ENCODE measurements at places on chromosomes 16 and 17.

DNA sequence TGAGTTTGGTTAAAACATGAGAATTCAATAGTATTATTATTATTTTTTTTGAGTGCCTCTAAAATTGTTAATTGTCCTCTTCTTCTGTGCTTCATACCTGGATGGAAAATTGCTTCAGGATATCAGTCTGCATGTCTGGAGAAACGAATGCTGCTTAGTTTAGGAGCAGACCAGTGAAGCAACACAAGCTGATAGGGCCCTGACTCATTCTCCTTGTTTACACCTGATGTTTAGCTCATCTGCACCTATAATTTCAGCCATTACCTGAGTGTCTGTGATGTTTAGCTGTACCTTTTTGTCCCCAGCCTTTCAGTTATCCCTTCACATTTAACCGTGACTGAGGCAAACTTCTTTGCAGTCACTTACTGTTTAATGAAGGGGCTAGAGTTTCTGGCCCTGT is 14.8 kb downstream of the SNTB2 start:
- peak; percentile 24 for DNase-seq

DNA sequence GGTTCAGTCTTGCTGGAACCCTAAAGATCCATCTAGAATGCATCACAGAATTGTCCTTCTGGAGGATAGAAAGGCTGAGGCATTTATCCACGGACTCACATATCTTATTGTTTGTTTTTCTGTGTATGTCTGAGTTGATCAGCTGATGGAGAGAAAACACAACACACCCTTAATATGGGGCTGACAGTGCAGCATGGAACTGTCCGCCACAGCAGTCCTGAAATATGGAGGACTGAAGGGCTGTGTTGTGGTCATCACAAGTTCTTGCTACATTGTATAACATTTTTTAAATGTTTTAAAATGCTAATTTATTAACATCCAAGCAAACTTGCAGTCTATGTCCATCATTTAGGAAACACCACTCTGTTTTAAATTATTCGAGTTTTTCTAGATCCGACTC is 448.9 kb upstream of the ERCC4 start:
- DNase-seq: no peak

- peak; percentile 43 for DNase-seq
These were observed 35.4 kb downstream of the SPAG9 start for GRCh38 chr17:51085150-51085805.

DNA sequence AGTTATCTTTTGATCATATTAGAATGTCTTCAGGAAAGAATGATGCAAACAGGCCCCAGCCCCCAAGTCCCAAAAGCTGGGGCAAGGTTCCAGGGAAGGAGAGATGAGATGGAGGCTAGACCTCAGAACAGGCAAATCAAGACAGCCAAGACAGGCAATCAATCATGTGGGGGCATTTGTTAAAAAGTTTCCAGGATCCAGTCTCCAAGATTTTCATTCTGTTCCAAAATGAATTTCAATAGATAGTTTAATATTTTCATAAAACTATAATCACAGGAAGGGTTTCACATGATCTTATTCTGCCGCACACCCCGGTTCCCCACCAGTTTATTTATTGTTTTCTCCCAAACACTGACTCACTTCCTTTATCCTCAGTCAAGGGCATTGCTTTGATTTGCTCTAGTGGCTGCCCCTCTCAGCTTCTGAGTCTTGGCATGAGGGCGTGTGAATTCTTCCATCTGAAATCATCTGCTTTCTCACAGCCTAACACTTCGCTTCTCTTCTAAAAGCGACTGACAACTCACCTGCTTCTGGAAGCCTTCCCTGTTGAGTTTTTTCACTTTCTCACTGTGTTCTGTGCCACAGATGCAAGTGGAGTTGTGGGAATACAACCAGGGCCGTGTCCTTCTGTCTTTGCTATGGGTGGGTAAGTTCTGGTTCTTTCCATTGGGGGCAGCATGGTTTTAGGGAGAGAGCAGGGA is 12.2 kb upstream of the TERF2 start:
- peak; percentile 90 for DNase-seq

- DNase-seq: no peak
These were observed 92.1 kb upstream of the GSE1 start for GRCh38 chr16:85520853-85521521.

DNA sequence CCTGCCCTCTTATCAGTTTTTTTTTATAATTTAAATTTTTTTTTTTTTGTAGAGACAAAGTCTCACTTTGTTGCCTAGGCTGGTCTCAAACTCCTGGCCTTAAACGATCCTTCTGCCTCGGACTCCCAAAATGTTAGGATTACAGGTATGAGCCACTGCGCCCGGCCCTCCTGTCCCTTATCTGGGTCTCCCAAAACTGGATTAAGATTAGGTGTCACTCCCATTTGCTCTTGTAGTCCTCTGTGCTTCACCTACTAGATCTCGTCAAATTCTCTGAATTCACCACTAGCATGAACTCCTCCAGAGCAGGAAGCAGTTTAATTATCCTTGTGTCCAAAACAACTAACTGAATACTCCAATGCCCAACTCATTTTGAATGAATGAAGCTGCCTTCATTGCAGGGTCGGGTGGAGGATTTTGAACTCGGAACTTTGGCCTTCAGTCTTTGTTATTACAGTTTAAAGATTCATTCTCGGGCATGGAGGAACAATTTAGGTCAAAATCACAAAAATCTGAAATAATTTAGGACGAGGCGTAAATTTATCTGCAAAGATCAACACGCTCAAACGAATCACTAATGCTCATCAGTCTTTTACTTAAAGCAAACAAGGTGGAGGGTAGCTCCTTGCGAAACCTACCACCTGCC is 802 bp upstream of the ATXN2L start:
- peak; percentile 31 for DNase-seq

DNA sequence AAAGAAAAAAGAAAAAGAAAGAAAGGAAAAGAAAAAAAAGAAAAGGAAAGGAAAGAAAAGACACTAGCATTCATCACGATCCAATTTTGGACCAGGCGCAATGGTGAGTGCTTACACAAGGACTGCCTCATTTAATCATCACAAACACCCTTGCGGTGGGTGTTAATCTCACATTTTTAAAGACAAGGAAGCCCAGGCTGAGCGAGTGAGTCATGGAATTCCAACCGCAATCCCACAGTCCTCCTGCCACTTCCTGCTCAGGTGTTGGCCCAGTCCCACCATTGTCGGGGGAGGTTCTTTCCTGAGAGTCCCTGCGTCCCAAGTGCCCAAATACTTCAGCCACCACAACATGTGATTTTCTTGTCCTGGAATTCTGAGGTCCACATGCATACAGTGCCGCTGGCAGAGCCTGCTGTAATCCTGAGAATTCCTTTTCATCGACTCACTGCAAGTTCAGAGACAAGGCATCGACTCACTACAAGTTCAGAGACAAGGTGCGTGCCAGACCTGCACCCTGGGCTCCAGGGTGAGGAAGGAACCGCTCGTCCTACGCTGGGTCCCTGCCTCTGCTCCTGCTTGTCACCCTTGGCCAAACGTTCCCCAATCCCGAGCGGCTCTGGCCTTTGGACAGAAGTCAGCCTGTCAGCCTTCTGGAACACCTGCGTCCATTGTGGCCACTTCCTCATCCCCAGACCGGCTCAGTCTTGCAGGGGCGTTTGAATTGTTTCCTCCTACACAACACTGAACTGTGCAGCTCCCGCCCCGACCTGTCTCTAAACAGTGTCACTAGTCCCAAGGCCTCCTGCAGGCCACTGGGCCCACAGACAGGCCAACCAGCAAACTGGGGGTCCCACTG is 5.8 kb downstream of the ZG16B start:
- peak; percentile 93 for DNase-seq

DNA sequence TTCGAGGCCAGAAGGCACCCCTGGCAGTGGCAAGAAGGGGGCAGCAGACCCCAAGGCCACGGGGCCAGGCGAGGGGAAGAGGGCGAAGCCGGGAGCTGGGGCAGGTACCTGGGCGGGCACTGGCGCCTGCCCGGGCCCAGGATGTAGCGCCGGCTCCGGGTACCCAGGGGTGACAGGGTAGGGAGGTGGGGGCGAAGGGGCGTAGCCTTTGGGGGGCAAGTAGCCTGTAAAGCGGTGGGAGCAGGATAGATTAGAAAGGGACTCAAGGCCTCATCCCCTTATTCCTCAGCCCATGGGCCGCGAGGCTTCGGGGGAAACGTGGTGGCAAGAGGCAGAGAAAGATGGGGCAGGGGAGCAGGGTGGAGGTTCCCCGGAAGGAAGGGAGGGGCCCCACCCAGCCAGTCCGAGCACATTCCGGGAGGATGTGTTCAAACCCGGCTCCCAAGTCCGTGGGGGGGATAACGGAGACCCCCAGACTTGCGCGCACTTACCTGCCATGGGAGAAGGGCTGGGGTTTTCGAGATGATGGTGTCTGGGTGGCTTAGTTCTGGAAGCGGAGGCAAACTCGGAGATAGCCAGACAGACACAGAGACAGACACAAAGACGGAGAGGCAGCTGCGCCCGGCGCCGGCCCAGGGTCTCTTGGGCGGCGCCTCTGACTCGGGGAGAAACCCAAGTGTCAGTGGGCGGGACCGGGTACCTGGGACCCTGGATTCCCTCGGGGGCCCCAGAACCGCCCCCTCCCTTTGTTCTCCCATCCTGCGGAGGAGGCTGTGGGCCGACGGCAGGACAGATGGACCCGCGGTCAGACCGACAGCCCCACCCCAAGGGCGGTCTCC is 493 bp downstream of the PLSCR3 start:
- DNase-seq: peak; percentile 59

- peak; percentile 89 for DNase-seq
These were observed 45.2 kb upstream of the STAC2 start for GRCh38 chr17:39270923-39271322.

DNA sequence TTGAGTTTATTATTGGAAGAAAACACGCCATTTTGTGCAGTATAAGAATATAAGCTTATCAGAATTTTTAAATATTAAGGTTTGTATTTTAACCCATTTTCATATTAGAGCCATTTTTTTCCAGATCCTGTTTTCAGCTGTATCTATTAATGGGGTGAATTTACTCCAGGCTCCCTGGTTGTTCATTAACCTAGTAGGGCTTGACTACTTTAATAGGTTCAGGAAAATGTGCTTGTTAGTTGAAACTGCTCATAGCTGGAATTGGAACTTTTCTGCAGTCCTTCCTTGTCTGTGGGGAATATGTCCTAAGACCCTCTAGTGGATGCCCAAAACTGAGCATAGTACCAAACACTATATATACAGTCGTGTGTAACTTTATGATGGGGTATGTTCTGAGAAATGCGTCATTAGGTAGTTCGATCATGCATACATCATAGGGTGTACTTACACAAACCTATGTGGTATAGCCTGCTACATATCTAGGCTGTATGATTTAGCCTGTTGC is 28.0 kb downstream of the NFAT5 start:
- DNase-seq: no peak

DNA sequence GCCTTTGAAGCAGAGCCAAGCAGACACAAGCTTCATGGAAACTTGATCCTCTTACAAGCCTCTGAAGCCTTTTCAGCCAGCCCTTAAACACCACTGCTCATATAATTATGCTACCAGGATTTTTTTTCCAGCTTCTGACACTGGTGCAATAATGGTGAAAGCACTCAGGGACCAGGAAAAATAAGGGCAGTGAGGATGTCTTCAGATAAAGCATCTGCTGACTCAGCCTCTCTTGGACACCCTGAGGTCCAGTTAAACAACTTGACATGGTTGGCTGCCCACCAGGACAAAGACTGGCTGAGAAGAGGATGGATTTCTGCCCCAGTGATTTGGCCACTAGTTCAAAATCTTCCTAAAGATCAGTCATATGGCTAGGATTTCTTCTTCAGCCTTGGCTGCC is 124.2 kb upstream of the N4BP1 start:
- no peak for DNase-seq

DNA sequence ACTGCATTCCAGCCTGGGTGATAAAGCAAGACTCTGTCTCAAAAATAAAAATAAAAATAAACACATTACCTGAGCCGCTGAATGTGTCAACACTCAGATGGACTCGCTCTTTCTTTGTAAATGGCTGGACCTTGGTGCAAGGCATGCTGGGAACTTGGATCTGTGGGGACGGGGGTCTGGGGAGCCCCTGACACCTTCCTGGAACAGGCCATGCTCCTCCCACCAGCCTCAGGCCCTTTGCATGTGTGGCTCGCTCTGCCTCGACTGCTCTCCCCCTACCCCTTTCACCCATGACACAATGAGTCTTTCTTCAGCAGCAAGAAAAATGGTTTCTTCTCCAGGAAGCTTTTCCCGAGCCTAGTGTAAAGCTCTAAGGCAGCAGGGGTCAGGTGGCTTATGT is 94.0 kb upstream of the CDH5 start:
- no peak for DNase-seq

DNA sequence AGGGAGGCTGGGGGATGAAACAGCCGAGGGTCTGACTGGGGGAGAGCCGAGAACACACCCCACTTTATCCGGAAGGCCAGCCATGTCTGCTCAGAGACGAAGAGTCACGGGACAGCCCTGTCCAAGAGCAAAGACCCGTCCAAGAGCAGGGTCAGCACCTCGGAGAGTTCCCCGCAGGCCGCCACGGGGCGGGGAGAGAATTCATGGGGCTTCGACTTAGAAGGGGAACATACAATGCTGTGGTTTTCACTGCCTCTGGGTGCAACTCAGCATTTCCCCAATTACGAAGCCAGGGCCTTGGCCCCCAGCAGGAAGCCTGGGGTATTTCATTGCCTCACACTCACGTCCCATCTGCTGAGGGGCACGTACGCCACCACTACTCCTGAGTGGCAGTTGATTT is 59.3 kb downstream of the JPH3 start:
- DNase-seq: peak; percentile 69

- no peak for DNase-seq
These were observed 2.4 kb upstream of the PRR15L start for GRCh38 chr17:47959825-47960655.

- DNase-seq: peak; percentile 5
These were observed 182.3 kb downstream of the PHKB start for GRCh38 chr16:47643323-47644000.

- DNase-seq: peak; percentile 32
These were observed 585 bp downstream of the WRAP53 start for GRCh38 chr17:7688808-7689316.

DNA sequence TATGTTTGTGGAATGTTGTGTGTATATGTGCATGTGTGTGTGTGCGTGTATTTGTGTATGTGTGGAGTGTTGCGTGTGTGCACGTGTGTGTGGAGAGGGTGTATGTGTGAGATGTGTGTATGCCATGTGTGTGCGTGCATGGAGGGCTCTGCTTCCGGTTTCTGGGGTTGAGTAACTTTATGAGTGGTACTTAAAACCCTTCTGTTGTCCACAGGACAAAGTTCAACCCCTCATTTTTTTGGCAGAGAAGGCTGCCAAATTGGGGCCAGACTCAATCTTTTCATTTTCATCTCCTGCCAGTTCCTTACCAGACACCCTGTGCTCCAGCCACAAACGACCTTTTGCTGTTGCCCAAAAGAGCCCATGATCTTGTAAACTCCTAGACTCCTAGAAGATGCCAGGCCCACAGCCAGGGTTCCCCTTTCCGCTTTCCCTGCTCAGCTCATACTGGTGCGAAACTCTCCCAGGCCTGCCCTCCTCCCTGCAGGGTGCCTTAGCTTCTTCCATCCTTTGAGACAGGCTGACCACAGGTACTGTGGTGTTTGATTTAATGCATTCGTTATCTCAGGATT is 100.2 kb downstream of the CMIP start:
- DNase-seq: no peak

- peak; percentile 60 for DNase-seq
These were observed 27.3 kb downstream of the HIC1 start for GRCh38 chr17:2082003-2082781.

GRCh38 chr17:78903101-78903779 is at the start of gene CEP295NL:
Gene CEP295NL (minus strand): TSS chr17:78903201. CDS start chr17:78901828, 1,373 bp downstream.
- DNase-seq: peak; percentile 78

GRCh38 chr17:19320876-19321275 is 41.6 kb downstream of the B9D1 start:
- no peak for DNase-seq

GRCh38 chr17:28370744-28371103 is 617 bp upstream of the VTN start:
- no peak for DNase-seq

GRCh38 chr17:9951803-9952202 is 46.7 kb upstream of the RCVRN start:
- DNase-seq: no peak

Measured in GM23248 (cell line).